ENCODE measurements at places on chromosomes 2 and 18. TPM values are rescaled to one million over a fixed set of nuclear protein-coding genes. Genes with fewer than 3 reads are reported as not detected.

Gene NOSTRIN
- 0.76 TPM for total RNA-seq

Gene B4GALT6
- total RNA-seq, result 3.4 TPM

- no peak for DNase-seq
Observed at GRCh38 chr2:124159166-124159565, 134.1 kb downstream of the CNTNAP5 start.

DNA sequence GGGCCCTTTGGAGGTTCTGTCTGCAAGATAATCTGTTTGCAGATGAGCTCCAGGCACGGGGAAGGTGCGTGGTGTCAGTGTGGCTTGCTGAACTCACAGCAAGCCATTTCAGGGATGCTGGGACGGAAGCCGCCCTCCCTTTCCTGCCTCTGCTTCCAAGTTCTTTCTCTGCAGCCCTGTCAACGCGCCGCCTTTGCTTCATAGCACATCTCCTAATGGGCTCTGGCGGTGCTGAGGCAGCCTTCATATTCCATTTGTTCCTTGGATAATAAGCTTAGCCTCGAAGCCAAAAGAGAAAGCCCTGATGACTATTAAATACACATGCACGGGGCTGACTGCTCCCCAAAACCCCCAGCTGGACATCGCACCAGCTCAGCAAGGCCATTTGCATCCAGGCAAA, 81.7 kb upstream of the TAF1B start:
- DNase-seq, result no peak

DNA sequence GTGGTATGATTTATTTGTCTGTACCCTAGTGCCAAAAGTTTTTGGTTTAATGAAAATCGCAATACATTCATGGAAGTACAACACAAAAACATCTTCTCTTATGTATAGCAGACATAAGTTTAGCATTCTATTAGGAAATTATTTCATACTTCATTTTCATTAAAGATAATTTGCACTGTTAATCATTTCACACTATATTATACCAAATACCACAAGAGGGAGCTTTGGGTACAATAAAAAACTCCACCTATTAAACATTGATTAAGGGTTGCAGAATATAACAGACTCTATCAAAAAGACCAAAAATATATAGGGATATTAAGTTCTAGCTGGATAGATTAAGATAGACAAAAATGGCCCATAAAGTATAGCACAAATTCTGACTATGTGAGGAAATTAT, 79.0 kb downstream of the SLC66A3 start:
- DNase-seq, result no peak

Gene VAMP5
- total RNA-seq, result 15.5 TPM

Gene UGT1A3
- 2.8 TPM for total RNA-seq

Data from esophagus squamous epithelium (tissue), 5 donors.